ENCODE measurements at places on chromosomes 5 and 9. TPM values are rescaled to one million over a fixed set of nuclear protein-coding genes. Genes with fewer than 3 reads are reported as not detected.
A peak's percentile ranks its signal among the peaks of the same experiment; 100 is the strongest.

GRCh38 chr5:164359260-164360255 is 854.1 kb downstream of the MAT2B start:
- H3K4me3 ChIP-seq = no peak overlapping the region
- H3K36me3 ChIP-seq = no peaks in the 10 kb centered on the region
- H3K4me1 ChIP-seq = no peaks in the 10 kb centered on the region
- DNase-seq = no peak
- no peak overlapping the region for H3K27ac ChIP-seq

- H3K36me3 ChIP-seq = no peaks in the 10 kb centered on the region
- no peaks in the 10 kb centered on the region for H3K27me3 ChIP-seq
- H3K4me3 ChIP-seq = no peak overlapping the region
- H3K4me1 ChIP-seq = peaks cover 2% of the 10 kb centered on the region
- peak overlapping the region; percentile 31 for H3K27ac ChIP-seq
Measured at GRCh38 chr5:125411744-125412560, 665.5 kb upstream of the ZNF608 start.

Gene PCA3
- total RNA-seq = 0.33 TPM

Gene ESM1
- 0.28 TPM for total RNA-seq

Gene INSYN2B
- total RNA-seq = 0.08 TPM
